ENCODE measurements at places on chromosomes 4 and X. TPM values are rescaled to one million over a fixed set of nuclear protein-coding genes. Genes with fewer than 3 reads are reported as not detected.

DNA sequence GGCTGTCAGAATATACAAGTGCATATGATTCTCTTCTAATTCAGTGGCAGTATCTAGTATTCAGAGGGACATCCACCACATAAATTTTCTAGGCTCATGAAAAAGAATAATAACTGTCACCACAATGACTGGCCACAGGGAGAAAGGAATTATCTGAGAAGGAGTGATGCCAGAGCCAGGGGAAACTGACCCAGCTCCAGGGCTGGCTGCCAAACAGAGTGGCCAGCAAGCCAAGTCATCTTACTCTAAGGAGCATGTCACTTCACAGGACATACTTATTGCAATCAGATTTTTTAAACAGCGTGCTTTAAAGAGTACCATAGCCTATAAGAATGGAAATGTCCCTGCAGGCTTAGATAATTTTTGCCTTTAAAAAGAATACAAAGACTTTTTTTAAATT is 5.8 kb upstream of the SEPTIN11 start:
- no peak for DNase-seq

- no peak for DNase-seq
Measured at GRCh38 chrX:2452799-2453198, 48.0 kb downstream of the DHRSX start.

GRCh38 chrX:68994135-68994890 is 165.5 kb downstream of the EFNB1 start:
- DNase-seq: no peak

DNA sequence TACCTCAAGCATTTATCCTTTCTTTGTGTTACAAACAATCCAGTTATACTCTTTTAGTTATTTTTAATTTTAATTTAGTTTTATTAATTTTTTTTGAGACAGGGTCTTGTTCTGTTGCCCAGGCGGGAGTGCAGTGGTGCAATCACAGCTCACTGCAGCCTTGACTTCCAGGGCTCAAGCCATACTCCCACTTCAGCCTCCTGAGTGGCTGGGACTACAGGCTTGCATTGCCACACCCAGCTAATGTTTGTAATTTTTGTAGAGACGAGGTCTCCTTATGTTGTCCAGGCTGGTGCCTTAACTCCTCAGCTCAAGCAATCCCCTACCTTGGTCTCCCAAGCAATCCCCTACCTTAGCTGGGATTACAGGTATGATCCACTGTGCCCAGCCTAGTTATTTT is 45.9 kb downstream of the CDKL5 start:
- no peak for DNase-seq

DNA sequence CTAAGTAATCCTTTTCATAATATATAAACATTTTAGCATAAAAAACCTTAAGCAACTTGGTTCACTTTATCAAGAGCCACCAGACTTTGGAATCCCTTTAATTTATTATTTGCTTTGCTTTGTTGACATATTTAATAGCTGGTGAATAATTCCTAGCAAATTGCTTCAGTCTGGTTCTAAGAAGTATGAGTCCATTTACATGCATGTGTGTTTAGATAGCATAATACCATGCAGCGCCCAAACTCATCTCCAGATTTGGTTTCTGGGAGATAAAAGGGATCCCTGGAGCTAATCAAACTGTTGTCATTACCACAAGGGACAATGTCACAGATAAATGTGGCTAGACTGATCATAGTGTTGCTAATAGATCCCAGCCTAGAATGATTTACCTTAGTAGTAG is 111.8 kb downstream of the TMEM144 start:
- DNase-seq: no peak

DNA sequence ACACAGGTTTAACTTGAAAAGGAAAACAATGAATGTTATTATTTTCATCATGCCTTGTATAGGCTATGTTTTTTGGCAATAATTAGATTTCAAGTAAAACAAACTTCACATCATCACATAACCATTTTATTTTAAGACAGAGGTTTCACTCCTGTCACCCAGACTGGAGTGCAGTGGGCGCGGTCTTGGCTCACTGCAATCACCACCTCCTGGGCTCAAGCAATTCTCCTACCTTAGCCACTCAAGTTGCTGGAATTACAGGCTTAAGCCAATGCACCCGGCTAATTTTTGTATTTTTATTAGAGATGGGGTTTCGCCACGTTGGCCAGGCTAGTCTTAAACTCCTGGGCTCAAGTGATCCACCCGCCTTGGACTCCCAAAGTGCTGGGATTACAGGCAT is 658.6 kb upstream of the ATOH1 start:
- DNase-seq: no peak

- DNase-seq: no peak
Measured at GRCh38 chr4:184929476-184929875, 88.8 kb upstream of the HELT start.

- DNase-seq: no peak
Measured at GRCh38 chr4:124590480-124590879, 122.1 kb downstream of the ANKRD50 start.

GRCh38 chr4:87659247-87659931 is 9.3 kb downstream of the DMP1 start:
- no peak for DNase-seq

- DNase-seq: no peak
Measured at GRCh38 chr4:12036450-12036849, 607.8 kb upstream of the HS3ST1 start.

GRCh38 chrX:12767856-12768255 is 23.4 kb upstream of the PRPS2 start:
- DNase-seq: no peak

DNA sequence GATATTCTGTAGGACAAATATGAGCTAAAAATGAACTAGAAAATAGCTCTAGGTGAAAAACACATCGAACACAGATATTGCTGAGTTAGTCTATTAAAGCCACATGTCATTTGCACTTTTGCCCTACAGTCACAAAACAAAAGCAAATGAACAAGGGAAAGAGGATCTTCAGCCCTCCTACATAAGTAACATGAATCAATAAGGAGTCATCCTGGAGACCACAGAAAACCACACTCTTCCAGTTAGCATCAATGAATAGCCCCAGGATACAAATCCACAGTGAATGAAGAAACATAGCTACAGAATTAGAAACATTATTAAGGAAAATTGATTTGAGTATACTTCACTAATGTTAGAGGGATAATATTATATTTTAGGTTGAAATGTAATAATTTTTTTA is 311.4 kb downstream of the MAPK10 start:
- DNase-seq: no peak

DNA sequence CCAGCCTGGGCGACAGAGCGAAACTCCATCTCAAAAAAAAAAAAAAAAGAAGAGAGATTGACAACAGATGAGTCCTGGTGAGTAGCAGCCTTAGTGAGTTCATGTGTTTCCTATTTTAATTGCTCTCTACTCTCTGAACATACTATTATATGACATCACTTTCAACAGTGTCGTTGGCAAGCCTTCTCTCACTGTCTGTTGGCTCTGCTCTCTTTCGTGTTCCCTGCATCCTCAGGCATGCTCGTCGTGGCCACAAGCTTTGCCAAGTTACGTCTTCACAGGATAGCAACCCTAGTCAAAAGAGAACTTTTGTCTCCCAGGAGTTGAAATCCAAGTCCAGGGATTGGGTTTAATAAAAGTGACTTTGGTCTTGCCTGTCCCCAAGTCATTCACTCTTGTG is 117.1 kb upstream of the EGFL6 start:
- no peak for DNase-seq

GRCh38 chr4:138494931-138495330 is 252.8 kb upstream of the SLC7A11 start:
- DNase-seq: peak; percentile 46

- DNase-seq: no peak
Measured at GRCh38 chrX:128927363-128927762, 595.9 kb downstream of the SMARCA1 start.

DNA sequence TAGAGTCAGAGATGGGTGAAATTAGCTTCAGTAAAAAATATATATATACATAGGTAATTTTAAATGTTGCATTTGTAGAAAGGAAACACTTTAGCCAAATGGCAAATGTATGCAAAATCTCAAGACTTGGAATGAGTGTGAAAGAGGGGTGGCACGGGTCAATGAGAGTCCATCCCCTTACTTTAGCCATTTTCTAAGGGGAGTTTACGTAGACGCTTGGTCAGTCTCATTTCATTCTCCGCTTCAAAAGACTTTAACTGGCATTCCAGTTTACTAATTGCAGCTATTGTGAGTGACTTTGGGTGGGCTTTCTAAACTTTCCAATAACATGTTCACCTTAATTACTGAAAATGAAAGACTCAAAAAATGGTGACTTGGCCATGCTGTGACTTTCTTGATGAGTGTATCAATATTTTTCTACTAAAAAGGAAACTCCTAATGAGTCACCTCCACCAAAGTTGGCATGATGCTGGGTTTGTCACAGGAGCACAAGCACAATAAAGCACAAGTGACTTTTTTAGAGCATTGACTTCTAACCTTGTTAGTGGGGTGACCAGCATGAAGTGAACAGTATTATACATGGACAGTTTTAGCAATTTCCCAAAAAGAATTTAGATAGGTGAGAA is 356.0 kb upstream of the RASGEF1B start:
- no peak for DNase-seq

F8 gene
- total RNA-seq: 9.8 TPM

HGFAC gene
- not detected for total RNA-seq

PARM1 gene
- 1.6 TPM for total RNA-seq

ZRSR2 gene
- 15.2 TPM for total RNA-seq

LRRC66 gene
- 1.0 TPM for total RNA-seq

MAGEA11 gene
- not detected for total RNA-seq

DCLK2 gene
- 7.9 TPM for total RNA-seq

STS gene
- total RNA-seq: 0.97 TPM

DCK gene
- total RNA-seq: 40.4 TPM

MAGEA3 gene
- total RNA-seq: not detected

PHOX2B gene
- total RNA-seq: not detected

NAA10 gene
- 55.5 TPM for total RNA-seq

Measured in neural progenitor cell (in vitro differentiated cells).